ENCODE measurements at places on chromosomes 2 and 18. TPM values are rescaled to one million over a fixed set of nuclear protein-coding genes. Genes with fewer than 3 reads are reported as not detected.

SERPINB4 gene
- not detected for total RNA-seq

SLC30A3 gene
- total RNA-seq, result 1.4 TPM

PLEK gene
- total RNA-seq, result 10.8 TPM

C18orf32 gene
- total RNA-seq, result 60.7 TPM

ARHGAP15 gene
- 23.2 TPM for total RNA-seq

ARL5A gene
- total RNA-seq, result 68.9 TPM

NABP1 gene
- total RNA-seq, result 32.0 TPM

IGFBP2 gene
- total RNA-seq, result 37.9 TPM

TUBA3E gene
- total RNA-seq, result not detected

GPR75 gene
- 2.1 TPM for total RNA-seq

TBR1 gene
- not detected for total RNA-seq

DSG3 gene
- total RNA-seq, result not detected

SERPINB12 gene
- total RNA-seq, result not detected

ARHGEF4 gene
- 8.8 TPM for total RNA-seq
